ENCODE measurements at places on chromosomes 16 and 17. TPM values are rescaled to one million over a fixed set of nuclear protein-coding genes. Genes with fewer than 3 reads are reported as not detected.

The CPSF4L gene
- total RNA-seq, result not detected

The OR2C1 gene
- 0.22 TPM for total RNA-seq

The STAT3 gene
- total RNA-seq, result 116 TPM

The WFIKKN1 gene
- 0.14 TPM for total RNA-seq

The ST6GALNAC1 gene
- total RNA-seq, result 3.1 TPM

DNA sequence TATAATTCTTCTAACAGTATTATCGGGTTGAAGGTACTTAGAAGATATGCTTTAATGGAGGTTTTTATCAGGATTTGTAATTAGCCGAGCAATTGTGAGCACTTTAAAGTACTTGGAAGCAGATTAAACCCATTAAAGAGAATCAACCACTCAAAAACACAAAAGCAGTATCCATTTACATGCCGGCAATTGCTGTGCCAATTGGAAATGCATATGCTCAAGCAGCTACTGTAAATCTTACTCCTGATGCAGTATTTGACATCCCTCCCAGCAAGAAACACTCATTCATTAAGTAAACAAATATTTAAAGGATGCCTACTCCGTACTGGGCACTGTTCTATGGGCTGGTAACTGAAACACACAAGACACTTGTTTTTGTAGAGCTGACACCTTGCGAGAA, 11.4 kb upstream of the CCL1 start:
- DNase-seq, result no peak
- H3K36me3 ChIP-seq, result no peaks in the 10 kb centered on the region
- H3K27ac ChIP-seq, result no peak overlapping the region
- peaks cover 32% of the 10 kb centered on the region for H3K27me3 ChIP-seq

- H3K4me3 ChIP-seq, result peak overlapping the region; percentile 83
- DNase-seq, result no peak
- peaks cover 71% of the 10 kb centered on the region for H3K27me3 ChIP-seq
- H3K36me3 ChIP-seq, result peaks cover 11% of the 10 kb centered on the region
- H3K27ac ChIP-seq, result no peak overlapping the region
Measured at GRCh38 chr16:54288030-54288834, 1.6 kb upstream of the IRX3 start.

DNA sequence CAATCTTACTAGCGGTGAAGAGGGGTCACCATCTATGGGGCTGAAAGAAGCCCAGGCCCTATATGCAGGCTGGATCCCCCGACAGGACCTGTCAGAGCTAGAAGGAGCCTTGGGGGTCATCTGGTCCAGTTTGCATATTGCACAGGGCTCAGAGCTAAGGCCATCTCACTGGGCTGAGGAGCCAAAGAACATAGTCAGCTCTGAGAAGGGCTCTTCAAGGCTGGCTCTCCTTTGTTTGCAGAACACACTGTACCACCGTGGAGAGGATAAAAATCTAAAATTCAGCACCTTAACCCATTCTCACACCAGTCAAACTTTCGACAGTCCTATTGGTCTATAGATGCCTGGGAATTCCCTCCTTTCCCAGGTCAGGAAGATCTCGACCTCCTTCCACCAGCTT, 24.2 kb downstream of the WNT3 start:
- H3K4me3 ChIP-seq, result no peak overlapping the region
- H3K36me3 ChIP-seq, result no peaks in the 10 kb centered on the region
- H3K4me1 ChIP-seq, result no peaks in the 10 kb centered on the region
- no peak for DNase-seq
- H3K27ac ChIP-seq, result no peak overlapping the region

DNA sequence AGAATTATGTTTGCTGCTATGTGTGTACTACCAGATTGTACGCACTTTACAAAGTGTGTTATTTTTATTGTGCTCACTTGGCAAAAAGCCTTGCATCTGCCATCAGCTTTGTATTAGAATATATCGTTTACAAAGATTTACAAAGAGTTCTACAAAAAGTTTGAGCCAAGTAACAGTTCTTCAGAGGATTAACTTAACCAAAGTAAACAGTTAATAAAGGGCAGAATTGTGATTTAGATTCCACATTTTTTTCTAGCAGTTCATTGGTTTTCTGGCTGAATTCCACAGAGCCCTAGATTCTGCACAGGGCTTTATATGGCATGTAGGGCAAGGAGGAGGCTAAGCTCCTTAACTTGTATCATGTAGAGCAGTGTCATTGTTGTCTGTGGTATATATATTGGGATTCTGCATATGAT, 29.4 kb downstream of the UTP18 start:
- no peak overlapping the region for H3K27ac ChIP-seq
- peaks cover 93% of the 10 kb centered on the region for H3K36me3 ChIP-seq

DNA sequence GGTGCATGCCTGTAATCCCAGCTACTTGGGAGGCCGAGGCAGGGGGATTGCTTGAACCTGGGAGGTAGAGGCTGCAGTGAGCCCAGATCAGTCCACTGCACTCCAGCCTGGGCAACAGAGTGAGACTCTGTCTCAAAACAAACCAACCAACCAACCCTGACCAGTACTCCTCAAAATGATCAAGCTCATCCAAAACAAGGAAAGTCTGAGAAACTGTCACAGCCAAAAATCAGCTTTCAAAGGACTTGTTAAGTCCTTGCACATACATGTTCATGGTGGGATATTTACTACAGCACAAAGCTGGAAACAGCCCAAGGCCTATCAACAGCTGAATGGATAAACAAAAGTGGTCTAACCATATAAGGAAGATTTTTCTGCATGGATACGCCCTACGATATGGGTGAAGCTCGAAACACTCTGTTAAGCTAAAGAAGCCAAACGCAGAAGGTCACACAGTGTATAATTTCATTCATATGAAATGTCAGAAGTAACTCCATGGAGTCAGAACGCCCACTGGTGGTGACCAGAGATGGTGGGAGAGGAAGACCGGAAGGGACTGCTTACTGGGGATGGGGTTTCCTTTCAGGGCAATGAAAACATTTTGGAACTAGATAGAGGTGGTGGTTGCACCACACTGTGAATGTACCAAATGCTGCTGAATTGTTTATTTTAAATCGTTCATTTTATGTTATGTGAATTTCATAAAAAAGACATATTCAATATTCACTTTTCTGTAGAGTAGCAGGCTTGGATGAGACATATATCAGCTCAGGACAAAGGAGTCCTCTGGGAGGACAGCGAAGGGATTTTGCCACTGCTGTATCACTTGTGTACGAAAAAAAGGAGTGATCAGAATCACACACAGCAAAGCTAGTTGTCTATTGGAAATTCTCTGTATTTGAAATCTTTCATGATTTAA, 17.7 kb downstream of the CCL17 start:
- H3K27ac ChIP-seq, result peak overlapping the region; percentile 56
- DNase-seq, result no peak
- H3K4me1 ChIP-seq, result peaks cover 49% of the 10 kb centered on the region
- H3K36me3 ChIP-seq, result peaks cover 12% of the 10 kb centered on the region

DNA sequence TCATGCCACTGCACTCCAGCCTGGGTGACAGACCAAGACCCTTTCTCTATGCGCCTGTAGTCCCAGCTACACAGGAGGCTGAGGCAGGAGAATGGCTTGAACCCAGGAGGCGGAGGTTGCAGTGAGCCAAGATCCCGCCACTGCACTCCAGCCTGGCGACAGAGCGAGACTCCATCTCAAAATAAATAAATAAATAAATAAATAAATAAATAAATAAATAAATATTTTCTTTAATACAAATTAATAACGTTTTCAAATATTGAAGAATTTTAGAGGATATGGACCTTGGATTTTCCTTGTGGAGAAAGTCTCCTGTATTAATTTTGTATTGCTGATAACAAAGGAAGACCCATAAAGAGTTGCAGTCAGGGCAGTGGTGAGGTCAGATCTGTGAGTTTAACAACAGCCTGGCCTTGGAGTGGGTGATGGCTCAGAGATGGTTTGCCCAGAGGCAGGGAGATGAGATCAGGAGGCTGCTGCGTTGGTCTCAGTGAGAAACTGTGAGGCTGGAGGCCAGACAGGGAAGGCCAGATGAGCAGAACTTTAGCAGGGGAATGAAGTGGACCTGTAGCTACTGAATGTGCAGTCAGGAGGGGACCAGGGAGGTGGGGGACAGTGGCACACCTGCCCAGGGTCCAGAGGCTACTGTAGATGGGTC, 4.4 kb upstream of the ASGR1 start:
- H3K27me3 ChIP-seq, result peaks cover 6% of the 10 kb centered on the region
- H3K27ac ChIP-seq, result no peak overlapping the region
- H3K4me3 ChIP-seq, result no peak overlapping the region
- H3K4me1 ChIP-seq, result no peaks in the 10 kb centered on the region
- DNase-seq, result no peak

DNA sequence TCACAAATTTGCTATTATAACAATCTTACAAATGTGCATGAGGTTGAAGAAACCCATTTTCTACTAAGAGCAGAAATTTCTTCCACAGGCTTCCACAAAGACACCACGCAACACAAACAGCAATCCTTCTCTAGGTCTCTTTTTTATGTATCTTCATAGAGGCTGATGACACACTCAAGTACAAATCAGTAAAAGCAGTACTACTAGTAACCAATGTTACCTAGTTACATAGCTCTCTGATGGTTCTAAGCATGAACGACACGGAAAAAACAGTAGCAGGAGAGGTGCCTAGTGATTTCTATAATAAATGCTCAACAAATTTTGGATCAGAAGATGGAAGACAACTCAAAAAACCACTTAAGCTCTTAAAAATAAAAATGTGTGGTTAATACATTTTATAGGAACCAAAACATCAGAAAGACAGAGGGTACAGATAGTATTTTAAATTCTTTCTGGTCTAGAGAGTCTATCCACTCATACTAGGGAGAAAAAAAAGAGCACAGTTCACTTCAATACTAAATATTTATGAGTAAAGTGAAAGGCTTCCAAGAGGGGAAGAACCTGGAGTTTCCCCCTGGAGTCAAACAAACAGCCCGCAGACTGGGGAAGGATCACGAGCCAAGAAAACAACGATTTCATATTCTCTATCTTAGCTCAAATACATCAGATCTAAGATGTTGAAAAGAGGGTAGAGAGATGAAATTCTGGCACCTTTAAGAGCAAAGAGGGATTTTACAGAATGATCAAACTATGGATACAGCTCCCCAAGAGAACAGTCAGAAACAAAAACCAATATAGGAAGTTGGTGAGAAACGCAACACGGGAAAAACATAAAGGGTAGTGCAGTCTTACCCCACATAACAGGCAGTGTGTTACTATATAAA, 40.2 kb downstream of the SMG6 start:
- no peak overlapping the region for H3K27ac ChIP-seq
- peaks cover 11% of the 10 kb centered on the region for H3K36me3 ChIP-seq
- no peak for DNase-seq
- no peak overlapping the region for H3K4me3 ChIP-seq

DNA sequence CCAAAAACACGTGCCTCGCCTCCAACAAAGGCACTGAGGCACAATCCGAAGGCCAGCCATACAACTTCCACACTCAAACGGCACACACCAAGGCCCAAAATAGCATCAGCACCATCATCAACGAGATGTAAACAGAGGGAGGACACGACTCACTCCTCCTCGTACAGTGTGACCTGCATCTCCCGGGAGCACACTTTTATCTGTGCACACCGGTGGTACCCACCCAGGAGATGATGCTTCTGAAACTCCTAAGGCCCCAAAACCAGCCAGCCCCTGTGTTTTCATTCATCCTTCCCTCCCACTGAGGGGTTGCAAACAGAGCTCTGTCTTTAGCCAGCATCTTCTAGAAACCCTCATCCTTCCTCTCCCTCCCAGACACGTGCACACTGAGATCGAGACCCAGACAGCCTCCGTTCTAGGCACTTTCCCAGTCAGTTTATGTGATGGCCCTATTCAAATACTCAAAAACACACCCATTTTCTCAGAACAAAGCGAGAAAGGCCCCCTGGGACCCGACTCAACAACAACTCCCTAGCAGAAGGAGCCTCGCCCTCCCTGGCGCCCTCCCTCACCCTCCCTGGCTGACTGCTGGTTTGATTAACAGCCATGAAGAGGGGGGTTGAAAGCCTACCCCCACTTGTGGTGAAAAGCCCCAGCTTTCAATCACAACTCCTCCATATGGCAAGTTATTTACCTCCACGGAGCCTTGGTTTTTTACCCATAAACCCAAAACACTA, 76.3 kb downstream of the GAS7 start:
- H3K27ac ChIP-seq, result peak overlapping the region; percentile 94
- H3K4me1 ChIP-seq, result peaks cover 90% of the 10 kb centered on the region
- peak; percentile 68 for DNase-seq
- H3K4me3 ChIP-seq, result no peak overlapping the region
- H3K27me3 ChIP-seq, result no peaks in the 10 kb centered on the region

DNA sequence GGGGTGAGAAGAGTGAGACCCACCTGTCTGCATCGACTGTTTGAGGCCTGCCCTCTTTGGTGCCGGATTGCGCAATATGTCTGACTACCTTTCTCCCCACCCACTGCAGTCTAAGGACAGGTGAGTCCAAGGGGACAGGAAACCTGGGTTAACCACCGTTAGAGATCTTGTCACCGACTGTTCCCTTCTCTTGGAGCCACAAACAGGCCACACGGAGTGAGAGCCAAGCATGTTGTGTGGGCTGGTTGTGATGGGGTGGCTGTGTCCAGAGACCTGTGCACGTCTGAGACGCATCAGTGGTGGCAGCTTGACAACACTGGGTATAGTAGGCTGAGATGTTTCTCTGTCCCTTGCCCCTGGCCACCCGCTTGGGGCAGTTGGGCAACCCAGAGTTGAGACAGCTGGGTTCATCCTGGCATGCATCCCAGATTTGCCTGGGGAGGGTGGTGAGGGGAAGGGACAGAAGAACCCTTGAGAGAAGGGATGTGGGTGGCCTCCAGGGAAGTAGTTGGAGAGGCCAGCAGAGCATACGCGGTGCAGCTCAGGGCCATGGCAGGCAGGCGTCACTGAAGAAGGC, 21.4 kb downstream of the MPRIP start:
- peak; percentile 61 for DNase-seq
- no peak overlapping the region for H3K4me3 ChIP-seq
- H3K4me1 ChIP-seq, result peaks cover 98% of the 10 kb centered on the region
- H3K27ac ChIP-seq, result peak overlapping the region; percentile 46
- H3K36me3 ChIP-seq, result no peaks in the 10 kb centered on the region

DNA sequence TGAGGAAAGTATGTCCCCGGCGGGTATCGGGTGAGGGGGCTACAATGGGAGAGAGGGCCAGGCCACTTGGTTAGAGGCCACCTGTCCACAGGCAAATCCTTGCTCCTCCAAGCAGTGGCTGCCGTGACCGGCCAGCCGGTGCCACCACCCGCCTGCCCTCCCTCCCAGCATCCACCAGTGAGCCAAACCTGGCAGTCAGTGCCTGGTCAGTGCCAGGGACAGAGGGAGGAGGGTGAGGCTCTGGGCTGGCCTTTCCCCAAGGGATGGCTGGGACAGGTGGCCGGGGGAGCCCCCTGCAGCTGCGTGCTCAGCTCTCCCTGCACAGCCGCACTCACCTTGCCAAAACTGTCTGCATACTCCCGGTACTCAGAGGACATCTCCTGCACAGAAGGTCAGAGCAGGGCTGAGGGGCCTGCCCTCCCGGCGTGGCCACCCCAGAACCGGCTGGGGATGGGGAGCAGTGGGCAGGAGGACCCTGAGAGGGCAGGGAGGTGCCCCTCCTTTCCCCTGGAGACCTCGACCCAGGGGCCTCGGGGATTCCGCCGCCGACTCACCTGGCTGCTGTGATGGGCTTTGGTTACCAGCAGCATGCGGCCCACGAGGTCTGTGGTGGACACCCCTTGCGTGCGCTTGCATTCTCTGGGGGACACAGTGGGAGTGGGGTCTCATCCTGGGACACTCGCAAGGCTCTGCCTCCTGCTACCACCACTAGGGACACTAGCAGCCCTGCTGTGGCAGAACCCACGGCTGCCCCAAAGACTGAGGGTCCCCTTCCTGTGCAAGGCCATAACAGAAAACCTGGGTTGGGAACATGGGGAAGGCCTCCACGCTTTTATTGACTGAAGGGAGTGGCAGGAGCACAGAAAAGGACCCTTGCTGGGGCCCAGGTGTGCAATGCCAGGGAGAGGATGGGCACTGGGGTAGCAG, 3.7 kb downstream of the PCYT2 start:
- H3K4me3 ChIP-seq, result no peak overlapping the region
- no peak overlapping the region for H3K27ac ChIP-seq
- DNase-seq, result no peak
- H3K4me1 ChIP-seq, result peaks cover 24% of the 10 kb centered on the region

All from left ventricle myocardium inferior (tissue), 1 donor.